ENCODE measurements at places on chromosomes 13 and 19. TPM values are rescaled to one million over a fixed set of nuclear protein-coding genes. Genes with fewer than 3 reads are reported as not detected.

Gene CAMSAP3
- 3.4 TPM for total RNA-seq

Gene LYPD3
- total RNA-seq: 1.9 TPM

Gene CLASRP
- 76.5 TPM for total RNA-seq

Gene SMIM44
- total RNA-seq: not detected

Gene TMIGD2
- total RNA-seq: not detected

Gene GNG8
- not detected for total RNA-seq

Gene ICAM3
- total RNA-seq: 6.2 TPM

Gene CGB5
- total RNA-seq: not detected

Gene PLIN5
- total RNA-seq: 1.5 TPM

DNA sequence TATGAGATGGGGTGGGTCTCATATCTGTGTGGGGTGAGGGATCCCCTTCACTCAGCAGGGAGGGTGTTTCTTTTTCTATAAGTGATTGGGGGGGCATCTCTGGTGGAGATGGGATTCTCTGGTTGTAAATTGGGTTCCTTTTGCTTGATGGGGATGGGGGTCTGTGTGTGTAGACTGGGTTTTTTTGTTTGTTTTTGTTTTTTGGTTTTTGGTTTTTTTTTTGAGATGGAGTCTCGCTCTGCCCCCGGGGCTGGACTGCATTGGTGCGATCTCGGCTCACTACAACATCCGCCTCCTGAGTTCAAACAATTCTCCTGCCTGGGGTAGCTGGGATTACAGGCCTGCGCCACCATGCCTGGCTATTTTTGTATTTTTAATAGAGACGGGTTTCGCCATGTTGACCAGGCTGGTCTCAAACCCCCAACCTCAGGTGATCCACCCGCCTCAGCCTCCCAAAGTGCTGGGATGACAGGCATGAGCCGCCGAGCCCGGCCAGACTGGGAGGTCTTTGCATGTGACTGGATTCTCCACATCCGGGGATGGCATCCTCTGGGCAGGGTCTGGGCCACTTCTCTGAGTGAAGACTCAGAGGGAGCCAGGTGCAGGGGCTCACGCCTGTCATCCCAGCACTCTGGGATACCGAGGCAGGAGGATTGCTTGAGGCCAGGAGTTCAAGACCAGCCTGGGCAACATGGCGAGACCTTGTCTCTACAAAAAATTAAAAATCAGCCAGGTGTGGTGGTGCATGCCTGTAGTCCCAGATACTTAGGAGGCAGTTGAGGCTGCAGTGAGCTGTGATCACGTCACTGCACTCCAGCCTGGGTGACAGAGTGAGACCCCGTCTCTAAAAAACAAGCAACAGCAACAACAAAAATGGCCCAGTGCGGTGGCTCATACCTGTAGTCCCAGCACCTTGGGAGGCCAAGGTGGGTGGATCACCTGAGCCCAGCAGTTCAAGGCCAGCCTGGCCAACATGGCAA lies 799 bp downstream of the MYBPC2 start:
- DNase-seq: no peak
- no peak overlapping the region for H3K27ac ChIP-seq
- H3K36me3 ChIP-seq: no peaks in the 10 kb centered on the region
- H3K4me1 ChIP-seq: peaks cover 12% of the 10 kb centered on the region
- no peak overlapping the region for H3K4me3 ChIP-seq

GRCh38 chr13:32883474-32883873 lies 132.7 kb upstream of the KL start:
- no peak overlapping the region for H3K27ac ChIP-seq
- H3K4me1 ChIP-seq: no peaks in the 10 kb centered on the region
- H3K27me3 ChIP-seq: no peaks in the 10 kb centered on the region
- H3K36me3 ChIP-seq: no peaks in the 10 kb centered on the region
- H3K4me3 ChIP-seq: no peak overlapping the region

- no peaks in the 10 kb centered on the region for H3K36me3 ChIP-seq
- H3K27ac ChIP-seq: peak overlapping the region; percentile 93
- no peaks in the 10 kb centered on the region for H3K4me1 ChIP-seq
- DNase-seq: peak; percentile 30
- H3K4me3 ChIP-seq: peak overlapping the region; percentile 91
- no peaks in the 10 kb centered on the region for H3K27me3 ChIP-seq
Observed at GRCh38 chr13:29849071-29849631, 1.3 kb downstream of the UBL3 start.

GRCh38 chr19:49585023-49585422 lies 3.9 kb downstream of the PRRG2 start:
- H3K27me3 ChIP-seq: no peaks in the 10 kb centered on the region
- no peak overlapping the region for H3K27ac ChIP-seq
- no peaks in the 10 kb centered on the region for H3K36me3 ChIP-seq

GRCh38 chr13:50766013-50766412 lies 77.5 kb downstream of the DLEU7 start:
- no peak overlapping the region for H3K4me3 ChIP-seq
- H3K27me3 ChIP-seq: no peaks in the 10 kb centered on the region

DNA sequence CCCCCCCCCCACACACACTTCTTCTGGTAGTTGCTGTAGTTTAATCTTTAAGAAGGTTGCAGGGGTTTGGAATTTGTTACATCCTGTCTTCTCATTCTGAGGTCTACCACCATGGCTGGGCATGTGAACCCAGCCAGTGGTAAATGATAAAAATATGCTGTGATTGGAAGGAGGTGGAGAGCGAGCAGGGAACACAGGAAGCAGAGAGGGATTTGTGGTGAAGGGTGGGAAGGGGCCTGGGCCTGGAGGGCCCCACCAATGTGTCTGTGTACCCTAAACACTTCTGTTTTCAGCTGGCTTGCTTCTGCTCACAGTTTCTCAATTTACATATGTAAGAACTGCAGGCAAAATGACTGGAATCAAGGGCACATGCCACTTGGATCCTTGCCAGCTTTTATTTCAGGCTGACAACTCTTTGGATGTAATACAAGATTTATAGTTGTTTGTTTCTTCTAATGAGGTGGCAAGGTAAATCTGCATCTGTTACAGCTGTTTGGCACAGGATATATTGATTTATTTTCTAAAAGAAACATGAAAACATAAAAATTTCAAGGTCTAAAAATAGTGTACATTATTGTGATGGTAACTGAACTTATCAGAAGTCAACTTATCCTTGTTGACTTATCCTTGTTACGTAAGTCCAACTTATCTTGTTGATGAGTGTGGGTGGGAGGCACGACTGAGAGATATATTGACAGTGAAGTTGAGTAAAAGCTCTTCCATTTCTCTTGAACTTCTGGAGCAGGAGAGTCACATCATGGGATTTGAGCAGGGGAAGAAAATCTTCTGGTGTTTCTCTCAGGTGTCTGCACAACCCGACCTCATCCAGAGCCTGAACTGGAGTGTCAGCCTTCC lies 313.2 kb downstream of the SHISA2 start:
- no peaks in the 10 kb centered on the region for H3K27me3 ChIP-seq
- H3K4me1 ChIP-seq: peaks cover 6% of the 10 kb centered on the region
- no peak overlapping the region for H3K4me3 ChIP-seq
- no peaks in the 10 kb centered on the region for H3K36me3 ChIP-seq
- DNase-seq: peak; percentile 24
- H3K27ac ChIP-seq: no peak overlapping the region

GRCh38 chr19:55536951-55537740 lies at the start of gene SBK2:
Gene SBK2, minus strand, starts transcription at chr19:55537133. Its CDS starts 839 bp downstream, at chr19:55536294.
- peaks cover 7% of the 10 kb centered on the region for H3K27me3 ChIP-seq
- H3K36me3 ChIP-seq: no peaks in the 10 kb centered on the region
- no peak within 1 kb of the TSS for H3K27ac ChIP-seq
- DNase-seq: no peak

GRCh38 chr19:18397242-18398202 lies at the start of gene LRRC25:
Gene LRRC25, minus strand, starts transcription at chr19:18397622. Its CDS starts 659 bp downstream, at chr19:18396963.
- no peaks in the 10 kb centered on the region for H3K36me3 ChIP-seq
- no peak within 1 kb of the TSS for H3K4me3 ChIP-seq
- DNase-seq: no peak
- H3K27me3 ChIP-seq: no peaks in the 10 kb centered on the region
- peak within 1 kb of the TSS; percentile 89 for H3K27ac ChIP-seq

DNA sequence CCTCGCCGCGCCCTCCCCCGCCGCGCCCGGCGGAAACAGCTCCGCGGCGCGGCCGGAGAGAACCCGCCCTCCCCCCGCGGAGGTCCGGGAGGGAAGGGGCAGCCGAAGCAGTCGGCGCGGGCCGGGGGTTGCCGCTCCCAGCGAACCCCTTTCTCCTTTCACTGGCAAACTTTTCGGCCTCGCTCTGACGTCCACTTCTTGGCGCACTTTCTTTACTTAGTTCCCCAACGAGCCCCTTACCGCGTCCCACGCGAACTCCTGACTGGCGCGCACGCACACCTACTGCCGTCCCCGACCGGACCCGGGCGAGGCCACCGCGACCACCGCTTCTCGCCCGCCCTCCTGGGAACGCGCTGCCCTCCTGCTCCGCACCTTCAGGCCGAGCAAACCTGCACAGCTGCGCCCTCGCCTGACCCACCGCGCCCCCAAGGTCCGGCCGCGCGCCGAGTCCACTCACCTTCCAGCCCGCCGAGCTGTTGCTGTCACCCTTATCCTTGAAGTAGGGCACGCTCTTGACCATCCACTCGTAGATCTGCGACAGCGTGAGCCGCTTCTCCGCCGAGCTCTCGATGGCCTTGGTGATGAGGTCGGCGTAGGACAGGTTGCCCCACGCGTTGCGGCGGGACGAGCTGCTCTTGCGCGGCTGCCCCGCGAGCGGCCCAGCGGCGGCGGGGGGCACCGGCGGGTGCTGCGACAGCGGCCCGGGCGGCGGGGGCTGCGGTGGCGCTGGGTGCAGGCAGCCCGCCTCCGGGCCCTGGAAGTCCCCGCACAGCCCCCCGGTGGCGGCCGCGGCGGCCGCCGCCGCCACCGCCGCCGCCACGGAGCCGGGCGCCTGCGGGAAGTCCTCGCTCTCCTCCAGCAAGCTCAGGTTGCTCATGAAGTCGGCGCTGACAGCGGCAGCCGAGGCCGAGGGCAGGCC lies 1.1 kb downstream of the FOXO1 start:
- H3K27ac ChIP-seq: peak overlapping the region; percentile 98
- no peaks in the 10 kb centered on the region for H3K27me3 ChIP-seq
- no peaks in the 10 kb centered on the region for H3K36me3 ChIP-seq
- peak; percentile 51 for DNase-seq
- peaks cover 42% of the 10 kb centered on the region for H3K4me1 ChIP-seq

DNA sequence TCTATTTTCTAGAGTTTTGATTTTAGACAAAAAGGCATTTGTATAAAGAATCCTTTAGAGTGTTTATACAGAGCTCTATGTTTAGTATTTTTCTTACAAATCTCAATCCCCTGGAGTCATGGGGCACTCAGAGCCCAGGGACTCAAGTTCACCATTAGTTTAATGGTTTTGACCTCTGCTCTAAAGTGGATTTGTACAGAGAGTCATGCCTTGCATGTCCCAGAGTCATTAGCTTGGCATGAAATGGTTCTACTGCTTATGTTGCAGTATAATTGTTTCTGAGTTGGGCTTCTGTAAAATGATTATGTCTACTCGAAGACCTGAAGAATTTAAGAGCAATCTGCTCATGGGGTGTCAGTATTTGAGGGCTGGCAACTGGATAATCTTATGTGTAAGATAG lies 406.2 kb downstream of the DLEU7 start:
- H3K27me3 ChIP-seq: no peaks in the 10 kb centered on the region
- DNase-seq: no peak
- H3K4me1 ChIP-seq: no peaks in the 10 kb centered on the region
- H3K27ac ChIP-seq: no peak overlapping the region
- no peak overlapping the region for H3K4me3 ChIP-seq
- H3K36me3 ChIP-seq: no peaks in the 10 kb centered on the region

DNA sequence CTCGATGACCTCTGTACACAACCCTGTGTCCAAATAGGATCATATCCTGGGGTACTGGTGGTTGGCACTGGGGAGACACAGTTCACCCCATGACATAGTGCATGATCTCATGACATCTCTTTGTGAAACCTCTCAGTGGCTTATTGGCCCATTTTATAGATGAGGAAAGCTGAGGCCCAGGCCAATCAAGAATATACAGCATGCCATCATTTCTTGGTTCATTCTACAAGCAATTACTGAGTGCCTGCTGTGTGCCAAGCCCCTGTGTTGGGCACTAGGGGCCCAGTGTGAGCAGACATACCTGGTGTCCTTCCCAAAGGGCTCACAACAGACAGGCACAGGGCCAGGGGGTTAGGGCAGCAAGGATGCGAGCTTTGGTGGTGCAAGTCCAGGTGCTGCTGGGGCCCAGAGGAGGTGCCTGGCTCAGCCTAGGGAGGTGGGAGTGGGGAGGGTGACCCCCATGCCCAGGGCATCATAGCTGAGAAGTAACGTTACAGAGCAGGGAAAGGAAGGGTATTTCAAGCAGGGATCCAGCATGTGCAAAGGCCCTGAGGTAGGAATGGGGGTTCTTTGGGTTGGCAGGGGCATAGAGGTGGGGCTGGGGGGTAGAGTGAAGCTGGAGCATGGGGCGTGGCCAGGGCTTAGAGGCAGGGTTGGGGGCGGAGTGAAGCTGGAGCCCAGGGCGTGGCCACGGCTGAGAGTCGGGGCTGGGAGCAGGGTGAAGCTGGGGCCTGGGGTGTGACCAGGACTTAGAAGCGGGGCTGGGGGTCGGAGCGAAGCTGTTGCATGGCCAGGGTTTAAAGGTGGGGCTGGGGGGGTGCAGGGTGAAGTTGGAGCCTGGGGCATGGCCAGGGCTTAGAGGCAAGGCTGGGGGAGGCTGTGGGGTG lies 20.7 kb downstream of the COLGALT1 start:
- H3K4me1 ChIP-seq: no peaks in the 10 kb centered on the region
- H3K36me3 ChIP-seq: no peaks in the 10 kb centered on the region
- H3K27me3 ChIP-seq: no peaks in the 10 kb centered on the region

DNA sequence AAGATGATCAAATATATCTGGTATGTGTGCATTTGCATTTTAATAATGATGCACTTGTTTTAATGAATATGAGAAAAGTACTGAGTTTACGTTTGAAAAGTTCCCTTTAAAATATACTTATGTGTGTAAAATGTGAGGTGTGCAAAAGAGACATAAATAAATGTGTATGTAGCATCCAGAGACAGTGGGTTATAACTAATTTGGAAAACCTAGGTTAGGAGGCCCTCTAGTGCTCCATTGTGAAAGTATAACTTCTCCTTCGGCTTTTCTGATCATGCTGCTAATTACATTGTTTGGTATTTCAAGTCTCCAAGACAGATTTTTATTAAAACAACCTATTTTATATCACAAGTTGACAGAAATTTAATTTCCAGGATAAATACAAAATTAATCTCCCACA lies 30.1 kb downstream of the SCEL start:
- no peak overlapping the region for H3K4me3 ChIP-seq
- H3K27ac ChIP-seq: no peak overlapping the region
- no peaks in the 10 kb centered on the region for H3K27me3 ChIP-seq
- no peaks in the 10 kb centered on the region for H3K36me3 ChIP-seq

- no peaks in the 10 kb centered on the region for H3K27me3 ChIP-seq
- peaks cover 58% of the 10 kb centered on the region for H3K4me1 ChIP-seq
- H3K4me3 ChIP-seq: no peak overlapping the region
- peak; percentile 84 for DNase-seq
Observed at GRCh38 chr19:6062274-6062673, 48.0 kb downstream of the RFX2 start.

- no peaks in the 10 kb centered on the region for H3K4me1 ChIP-seq
- no peaks in the 10 kb centered on the region for H3K27me3 ChIP-seq
- H3K4me3 ChIP-seq: no peak overlapping the region
- no peaks in the 10 kb centered on the region for H3K36me3 ChIP-seq
- H3K27ac ChIP-seq: no peak overlapping the region
Observed at GRCh38 chr13:113668491-113668971, 1.5 kb downstream of the GRK1 start.

GRCh38 chr19:5627395-5627904 lies 4.6 kb downstream of the SAFB start:
- H3K36me3 ChIP-seq: no peaks in the 10 kb centered on the region
- no peak overlapping the region for H3K4me3 ChIP-seq
- H3K27ac ChIP-seq: peak overlapping the region; percentile 45
- H3K4me1 ChIP-seq: peaks cover 80% of the 10 kb centered on the region
- no peaks in the 10 kb centered on the region for H3K27me3 ChIP-seq

Measured in adrenal gland (tissue), 19 donors.